ENCODE measurements at places on chromosomes 12 and 14.

DNA sequence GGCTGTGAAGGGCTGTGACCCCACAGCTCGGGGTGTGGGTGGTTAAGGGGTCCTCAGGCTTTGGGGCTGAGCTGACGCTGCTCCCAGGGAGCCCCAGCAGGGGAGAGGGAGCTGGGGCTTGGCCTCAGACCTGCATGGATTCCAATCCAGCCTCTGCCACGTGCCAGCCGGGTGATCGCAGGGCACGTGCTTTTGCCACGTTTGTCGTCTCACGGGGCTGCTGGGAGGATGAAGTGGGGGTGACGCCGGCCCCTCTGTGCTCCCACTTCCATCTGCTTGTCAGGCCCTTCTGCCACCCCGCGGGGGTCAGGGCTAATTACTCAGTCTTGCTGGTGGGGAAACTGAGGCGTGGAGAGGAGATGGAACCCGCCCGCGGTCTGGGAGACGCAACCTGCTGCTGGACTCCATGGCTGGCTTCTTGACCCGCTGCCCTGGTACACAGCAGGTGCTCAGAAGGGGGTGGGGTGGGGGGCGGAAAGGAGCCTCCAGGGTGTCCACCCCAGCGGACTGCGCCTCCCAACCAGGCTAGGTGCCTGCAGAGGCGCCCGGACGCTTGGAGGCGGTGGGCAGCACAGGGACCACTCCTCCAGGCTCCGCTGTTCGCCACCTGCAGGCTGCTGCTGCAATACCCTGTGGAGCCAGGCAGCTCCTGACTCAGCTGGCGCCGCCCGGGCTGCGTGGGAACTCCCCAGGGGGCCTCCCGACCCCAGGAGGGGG lies 36.4 kb upstream of the PRIMA1 start:
- DNase-seq: no peak

- no peak for DNase-seq
These were observed 1.8 kb downstream of the TRAF3 start for GRCh38 chr14:102779084-102779462.

GRCh38 chr14:102437997-102438915 lies 71.3 kb downstream of the ANKRD9 start:
- peak; percentile 94 for DNase-seq

- peak; percentile 69 for DNase-seq
These were observed 495 bp downstream of the ADIPOR2 start for GRCh38 chr12:1691123-1692007.

DNA sequence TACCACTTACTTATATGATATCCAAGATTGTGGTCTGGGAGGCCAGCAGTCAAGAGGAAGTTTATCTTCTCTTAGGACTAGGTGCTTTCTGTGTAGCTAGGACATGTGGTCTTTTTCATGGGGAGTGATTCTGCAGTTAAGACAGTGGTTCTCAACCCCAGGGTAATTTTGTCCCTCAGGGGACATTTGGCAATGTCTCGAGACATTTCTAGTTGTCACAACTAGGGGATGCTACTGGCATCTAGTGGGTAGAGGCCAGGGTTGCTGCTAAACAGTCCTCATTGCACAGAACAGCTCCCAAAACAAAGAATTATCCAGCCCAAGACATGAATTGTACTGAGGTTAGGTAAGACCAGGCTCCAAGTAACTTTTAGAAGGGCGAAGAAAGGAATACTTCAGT lies 20.0 kb downstream of the AMDHD1 start:
- DNase-seq: no peak

DNA sequence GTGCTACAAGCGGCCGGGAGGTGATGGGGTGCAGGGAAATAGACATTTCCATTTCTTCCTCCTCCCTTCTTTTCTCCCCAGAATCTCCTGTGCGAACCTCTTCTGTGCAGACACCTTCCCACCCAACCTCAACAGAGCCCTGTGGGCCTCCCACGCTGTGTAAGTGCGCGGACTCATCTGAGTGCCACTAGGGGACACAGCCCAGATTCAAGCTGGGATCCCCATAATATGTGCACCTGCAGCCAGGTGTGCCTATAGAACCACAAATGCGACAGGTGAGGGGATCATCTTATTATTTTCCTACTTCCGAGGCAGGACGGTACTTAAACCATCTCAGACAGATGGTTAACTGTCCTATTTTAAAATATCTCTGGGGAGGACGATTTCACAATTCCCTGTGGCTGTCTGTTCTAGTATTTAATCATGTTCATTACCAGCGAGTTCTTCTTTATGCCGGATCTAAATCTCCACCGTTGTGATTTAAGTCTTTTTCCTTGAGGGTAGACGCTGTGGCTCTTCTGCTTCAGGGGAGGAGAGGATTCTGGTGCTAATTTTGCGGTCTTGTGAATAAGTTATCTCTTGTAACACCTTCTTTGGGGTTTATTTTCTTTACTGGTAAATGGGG lies 17.2 kb upstream of the CACNA1C start:
- no peak for DNase-seq

- DNase-seq: no peak
These were observed 62.4 kb downstream of the SETD3 start for GRCh38 chr14:99418242-99418641.

GRCh38 chr12:115755061-115755724 lies 522.3 kb downstream of the MED13L start:
- DNase-seq: no peak

DNA sequence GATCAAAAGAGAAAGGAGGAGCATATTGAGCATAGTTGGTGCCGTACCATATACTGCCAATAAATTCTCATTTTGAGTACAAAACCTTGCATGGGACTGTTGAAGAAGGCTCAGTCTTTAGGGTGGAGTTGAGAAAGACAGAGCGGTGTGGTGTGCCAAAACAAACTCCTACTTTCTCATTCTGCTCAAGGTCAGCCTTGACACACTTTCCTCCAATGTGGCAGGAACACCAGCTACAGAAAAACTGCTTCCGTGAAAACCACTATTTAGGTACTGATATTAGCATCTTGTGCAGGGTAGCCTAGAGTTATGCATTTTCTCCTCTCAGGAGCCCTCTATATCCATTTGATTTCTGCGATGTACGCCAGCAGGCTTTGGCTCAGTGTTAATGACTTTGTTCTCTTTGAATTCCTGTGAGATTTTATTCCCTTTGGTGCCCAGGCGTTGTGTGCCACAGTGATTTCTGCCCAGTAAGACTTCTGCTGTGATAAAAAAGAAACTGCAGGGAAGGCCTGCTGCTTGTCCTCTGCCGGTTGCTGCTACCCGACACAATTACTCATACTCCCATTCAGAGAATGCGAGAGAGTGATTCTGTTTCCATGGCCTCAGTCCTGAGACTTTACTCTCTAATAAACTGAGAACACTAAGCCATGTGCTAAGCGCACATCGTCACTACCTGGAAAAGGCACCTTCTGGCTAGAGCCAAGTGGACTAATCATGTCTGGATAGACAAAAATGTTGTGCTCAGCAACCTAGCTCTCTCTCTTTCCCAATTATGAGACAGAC lies 88.3 kb upstream of the MDM1 start:
- DNase-seq: no peak

- no peak for DNase-seq
These were observed 33.1 kb upstream of the COL2A1 start for GRCh38 chr12:48037267-48037915.

GRCh38 chr12:114141921-114142564 lies 175.9 kb upstream of the RBM19 start:
- DNase-seq: no peak

GRCh38 chr12:32542428-32543229 lies 136.5 kb upstream of the DNM1L start:
- no peak for DNase-seq

DNA sequence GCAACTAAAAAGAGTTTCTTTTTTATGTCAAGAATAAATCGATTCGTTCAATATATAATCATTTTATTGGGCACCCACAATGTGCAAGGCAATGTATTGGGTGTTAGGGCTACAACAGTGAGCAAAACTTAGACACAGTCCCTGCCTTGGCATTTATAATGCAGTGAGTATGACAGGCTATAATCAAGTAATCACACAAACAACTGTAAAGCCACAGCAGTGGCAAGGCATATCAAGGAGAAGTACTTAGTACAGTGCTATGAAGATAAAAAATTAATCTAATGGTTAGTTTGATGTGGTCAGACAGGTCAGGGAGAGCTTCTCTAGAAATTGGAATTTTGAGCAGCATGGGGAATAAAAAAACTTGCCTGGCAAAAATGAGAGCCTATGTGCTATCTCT lies 39.5 kb upstream of the OTOGL start:
- DNase-seq: no peak

GRCh38 chr14:45251912-45252311 lies 1.1 kb downstream of the MIS18BP1 start:
- no peak for DNase-seq

DNA sequence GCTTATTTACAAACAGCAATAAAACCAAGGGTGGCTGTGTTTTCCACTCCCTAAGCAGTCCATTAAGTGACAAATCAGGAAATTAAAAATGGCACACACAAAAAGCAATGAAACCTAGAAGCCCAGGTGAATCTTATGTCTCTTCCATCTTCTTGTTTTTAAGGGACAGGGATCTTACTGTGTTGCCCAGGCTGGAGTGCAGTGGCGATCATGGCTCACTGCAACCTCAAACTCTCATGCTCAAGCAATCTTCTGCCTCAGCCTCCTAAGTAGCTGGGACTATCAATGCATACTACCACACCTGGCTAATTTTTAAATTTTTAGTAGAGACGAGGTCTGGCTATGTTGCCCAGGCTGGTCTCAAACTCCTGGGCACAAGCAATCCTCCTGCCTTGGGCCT lies 52.4 kb upstream of the CERS5 start:
- DNase-seq: no peak

DNA sequence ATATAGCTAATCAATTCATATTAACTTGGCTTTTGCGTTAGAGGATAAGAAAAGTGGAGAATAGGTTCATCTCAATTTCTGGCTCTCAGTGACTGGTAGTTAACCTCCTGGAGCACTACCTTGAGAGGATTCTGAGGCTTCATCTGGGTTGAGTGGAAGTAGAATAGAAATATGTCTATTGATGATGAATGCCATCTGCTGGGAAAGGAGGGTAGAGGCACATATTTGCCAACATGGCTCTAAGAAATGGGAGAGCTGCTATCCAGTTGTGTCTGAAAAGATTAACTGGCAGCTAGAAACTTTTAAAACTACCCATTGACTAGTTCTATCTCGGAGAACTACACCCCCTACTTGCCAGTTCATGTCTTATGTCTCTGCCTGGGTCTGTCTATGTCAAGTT lies 530.1 kb downstream of the NRXN3 start:
- DNase-seq: no peak

- DNase-seq: no peak
These were observed 319.5 kb downstream of the TMEM117 start for GRCh38 chr12:44155358-44155757.

DNA sequence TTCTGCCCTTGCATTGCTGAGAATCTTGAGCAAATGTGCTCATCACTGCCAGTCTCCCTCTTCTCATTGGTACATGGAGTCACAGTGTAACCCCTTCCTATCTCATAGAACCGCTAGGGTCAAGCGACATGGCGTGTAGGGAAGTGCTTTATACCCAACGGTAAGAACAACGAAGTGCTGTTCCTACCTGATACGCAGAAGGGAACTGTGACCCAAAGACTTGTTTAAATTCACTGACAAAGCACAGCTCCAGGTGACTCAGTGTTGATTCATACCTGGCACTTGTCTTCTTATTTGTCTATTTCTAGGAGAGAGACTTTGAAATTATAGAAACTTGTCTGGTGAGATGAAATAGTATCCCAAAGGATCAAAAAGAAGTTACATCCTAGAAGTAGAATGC lies 53.7 kb downstream of the FBXL14 start:
- DNase-seq: no peak

GRCh38 chr14:102857444-102857843 lies 65.0 kb upstream of the AMN start:
- no peak for DNase-seq

GRCh38 chr12:118781692-118782091 lies 199.6 kb upstream of the SRRM4 start:
- no peak for DNase-seq

GRCh38 chr12:109912855-109913321 lies 12.8 kb downstream of the TCHP start:
- no peak for DNase-seq

DNA sequence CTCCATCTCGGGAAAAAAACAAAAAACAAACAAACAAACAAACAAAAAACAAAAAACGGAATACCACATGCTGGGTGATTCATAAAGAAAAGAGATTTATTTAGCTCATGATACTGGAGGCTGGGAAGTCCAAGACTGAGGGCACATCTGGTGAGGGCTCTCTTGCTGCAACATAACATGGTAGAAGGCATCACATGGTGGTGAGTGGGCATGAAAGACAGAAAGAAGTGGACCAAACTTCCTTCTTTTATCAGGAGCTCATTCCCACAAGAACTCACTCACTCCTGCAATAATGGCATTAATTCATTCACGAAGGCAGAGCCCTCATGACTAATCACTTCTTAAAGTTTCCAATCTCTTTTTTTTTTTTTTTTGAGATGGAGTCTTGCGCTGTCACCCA lies 8.0 kb upstream of the LGMN start:
- DNase-seq: no peak

DNA sequence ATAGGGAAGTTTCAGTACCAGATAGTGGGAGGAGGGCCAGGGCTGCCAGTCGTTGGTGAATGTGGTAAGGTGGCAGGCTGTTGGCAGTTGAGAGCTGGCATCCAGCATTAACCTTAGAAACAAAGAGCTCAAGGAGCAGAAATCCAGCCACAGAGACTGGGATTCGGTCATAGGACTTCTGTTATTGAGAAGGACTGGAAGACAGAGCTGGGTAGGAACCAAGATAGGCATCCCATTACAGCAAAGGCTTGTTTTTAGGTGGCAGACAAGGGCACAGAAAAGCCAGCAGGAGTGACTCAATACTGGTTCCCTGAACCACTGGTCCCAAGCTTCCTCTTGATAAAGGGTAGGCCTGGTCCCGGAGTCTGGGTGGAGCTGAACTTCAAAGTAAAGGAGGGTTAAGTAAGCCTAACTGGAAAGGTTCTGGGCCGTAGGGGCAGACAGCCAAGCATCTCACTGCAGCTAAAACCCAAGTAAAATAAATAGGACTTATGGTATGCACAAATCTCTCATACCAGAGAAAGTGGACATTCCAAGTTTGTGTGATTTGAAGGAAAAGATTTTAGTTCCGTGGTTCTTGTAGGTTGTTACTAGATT lies 147.9 kb downstream of the ETV6 start:
- no peak for DNase-seq

DNA sequence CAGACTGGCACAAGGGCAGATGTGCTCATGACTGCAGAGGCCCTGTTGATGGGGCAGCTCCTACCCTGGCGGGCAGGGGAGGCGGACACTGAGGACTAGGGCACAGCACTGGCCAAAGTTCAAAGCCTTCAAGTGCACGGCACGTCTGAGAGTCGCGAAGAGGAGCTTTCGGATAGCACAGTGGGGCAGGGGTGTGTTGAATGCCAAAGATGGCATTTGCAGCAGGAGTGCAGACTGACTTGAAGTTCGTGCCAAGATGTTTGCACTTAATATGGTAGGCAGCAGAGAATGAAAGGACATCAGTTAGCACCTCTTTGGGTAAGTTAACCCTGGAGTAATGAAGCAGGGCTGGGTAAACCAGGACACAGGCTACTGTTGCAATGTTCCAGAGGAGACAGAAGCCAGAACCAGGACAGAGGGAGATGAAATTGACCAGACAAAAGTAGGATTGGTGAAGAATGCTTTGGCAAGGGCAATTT lies 6.7 kb upstream of the EML1 start:
- DNase-seq: no peak

- no peak for DNase-seq
These were observed 35.2 kb downstream of the PRIMA1 start for GRCh38 chr14:93752980-93753561.

Data from NCI-H1105 (cell line).